ENCODE measurements at places on chromosomes 7 and 10.

GRCh38 chr10:60271319-60272040 lies 118.2 kb downstream of the ANK3 start:
- no peak for DNase-seq

- peak; percentile 33 for DNase-seq
Observed at GRCh38 chr10:18822156-18822555, 162.9 kb downstream of the ARL5B start.

GRCh38 chr7:80070391-80070790 lies 64.2 kb upstream of the GNAI1 start:
- no peak for DNase-seq

GRCh38 chr7:46007194-46007593 lies 86.1 kb upstream of the IGFBP3 start:
- no peak for DNase-seq

DNA sequence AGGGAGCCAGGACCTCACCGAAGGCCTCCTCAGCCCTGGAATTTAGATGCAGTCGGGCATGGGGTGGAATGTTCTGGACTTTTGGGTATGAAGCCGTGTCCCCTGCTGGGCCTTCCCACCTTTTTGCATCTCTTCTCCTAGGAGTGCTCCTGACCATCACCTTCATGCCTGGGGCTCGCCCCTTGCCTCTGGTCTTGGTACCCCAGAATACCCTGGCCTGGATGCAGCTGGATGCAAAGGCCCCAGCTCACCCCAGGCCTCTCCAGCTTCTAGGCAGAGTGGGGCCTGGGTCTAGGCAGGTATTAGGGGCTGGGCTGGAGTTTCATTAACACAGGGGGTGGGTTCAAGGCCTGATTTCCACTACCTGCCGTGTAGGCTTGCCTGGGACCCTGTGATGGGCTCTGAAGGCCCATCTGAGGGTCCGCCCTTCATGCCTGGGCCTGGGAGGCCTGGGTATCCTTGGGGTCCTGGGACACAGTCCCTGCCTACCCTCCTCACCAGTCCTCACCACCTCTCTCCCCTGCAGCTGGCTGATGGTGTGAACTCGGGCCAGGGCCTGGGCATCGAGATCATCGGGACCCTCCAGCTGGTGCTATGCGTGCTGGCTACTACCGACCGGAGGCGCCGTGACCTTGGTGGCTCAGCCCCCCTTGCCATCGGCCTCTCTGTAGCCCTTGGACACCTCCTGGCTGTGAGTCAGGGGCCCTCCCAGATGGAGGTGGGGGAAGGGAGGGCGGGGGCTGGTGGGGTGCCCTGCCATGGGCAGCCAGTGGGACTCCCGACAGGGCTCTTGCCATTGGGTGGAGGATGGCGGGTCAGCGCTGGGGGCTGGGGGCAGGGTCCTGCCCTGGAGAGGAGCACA lies 10.1 kb downstream of the AQP1 start:
- DNase-seq = no peak
